Fibroblast of skin of right quadriceps (primary cell): ENCODE measurements at places on chromosomes 7 and 10.

- DNase-seq: no peak
These were observed 187.9 kb downstream of the ZNF365 start for GRCh38 chr10:62562101-62562500.

GRCh38 chr7:15752377-15752776, 65.9 kb upstream of the MEOX2 start:
- no peak for DNase-seq

- no peak for DNase-seq
These were observed 47.7 kb upstream of the INPP5A start for GRCh38 chr10:132489704-132490534.

DNA sequence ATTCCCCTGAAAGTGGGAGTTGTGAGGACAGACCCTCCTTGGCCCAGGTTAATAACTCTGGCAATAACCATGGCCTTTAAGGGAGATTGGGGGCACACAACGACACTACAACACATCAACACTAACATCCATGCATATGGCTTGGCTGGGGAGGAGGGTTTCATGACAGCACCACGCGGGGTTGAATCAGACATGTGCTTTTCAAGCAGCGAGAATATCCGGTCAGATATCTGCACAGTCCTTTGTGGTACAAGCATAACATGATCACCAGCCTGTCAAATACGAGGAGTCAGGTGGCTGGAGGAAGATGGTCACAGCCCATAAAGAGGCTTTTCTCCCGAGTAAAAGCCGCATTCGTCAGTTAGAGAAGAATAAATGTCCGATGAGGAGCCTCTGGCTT, 13.1 kb upstream of the KLRG2 start:
- DNase-seq: no peak

DNA sequence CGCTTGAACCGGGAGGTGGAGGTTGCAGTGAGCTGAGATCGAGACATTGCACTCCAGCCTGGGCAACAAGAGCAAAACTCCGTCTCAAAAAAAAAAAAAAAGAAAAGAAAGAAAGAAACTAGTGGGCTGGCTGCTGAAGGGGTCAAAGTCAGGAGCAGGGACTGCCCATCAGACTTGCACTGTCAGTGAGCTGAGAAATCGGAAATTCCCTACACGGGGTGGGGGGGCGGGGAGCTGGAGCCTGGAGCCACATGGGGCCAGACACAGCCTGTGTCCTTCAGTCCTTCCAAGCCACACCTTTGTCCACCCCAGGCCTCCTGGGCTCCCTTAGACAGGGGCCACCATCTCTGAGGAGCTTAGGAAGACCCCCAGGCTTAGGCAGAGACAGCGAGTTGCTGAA, 34.5 kb downstream of the SRRM3 start:
- DNase-seq: no peak

DNA sequence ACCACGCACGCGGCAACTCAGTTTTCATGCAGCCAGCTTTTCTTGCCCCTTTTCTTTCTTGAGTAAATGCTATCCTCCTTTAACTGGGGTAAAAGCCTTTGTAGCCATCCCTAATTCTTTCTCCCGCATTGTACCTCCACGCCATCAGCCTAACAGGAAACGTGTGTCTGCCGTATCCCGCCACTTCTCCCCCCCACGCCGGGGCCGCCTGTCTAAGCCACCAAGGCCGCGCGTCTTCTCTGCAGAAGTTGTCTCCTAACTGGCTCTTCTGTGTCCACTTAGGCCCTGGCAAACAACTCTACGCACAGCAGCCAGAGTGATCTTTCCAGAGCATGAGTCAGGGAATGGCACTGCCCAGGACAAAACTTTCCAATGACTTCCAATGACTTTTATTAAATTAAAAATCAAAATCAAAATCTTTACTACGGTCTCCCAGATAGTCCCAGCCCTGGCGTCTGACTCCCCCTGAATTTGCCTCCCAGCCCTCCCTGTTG, 74.6 kb downstream of the XRCC2 start:
- DNase-seq: no peak

DNA sequence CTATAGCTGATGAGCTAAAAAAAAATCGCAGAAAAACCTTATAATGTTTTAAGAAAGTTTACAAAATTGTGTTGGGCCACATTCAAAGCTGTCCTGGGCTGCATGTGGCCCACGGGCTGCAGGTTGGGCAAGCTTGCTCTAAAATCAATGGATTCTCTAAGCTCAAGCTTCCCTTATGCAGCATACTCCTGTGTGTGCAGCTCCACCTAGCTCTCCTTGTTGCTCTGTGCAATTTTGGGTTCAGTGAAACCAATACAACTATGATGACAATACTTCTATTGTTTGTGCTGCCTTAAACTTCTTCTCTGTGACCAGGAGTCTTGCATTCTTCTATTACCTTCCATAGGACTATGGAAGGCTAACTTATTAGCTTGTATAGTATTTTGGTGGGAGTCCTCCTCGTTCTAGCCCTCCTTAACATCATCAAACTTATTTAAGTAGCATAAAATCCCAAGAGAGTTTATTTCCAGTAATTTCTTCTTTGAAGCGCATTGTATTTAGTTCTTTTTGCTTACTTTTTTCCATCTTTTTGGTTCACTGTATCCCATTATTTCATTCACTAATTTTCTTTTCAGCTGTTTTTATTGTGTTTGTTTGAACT, 170.9 kb upstream of the SMIM30 start:
- peak; percentile 22 for DNase-seq

- DNase-seq: peak; percentile 4
These were observed 8.4 kb downstream of the PROSER2 start for GRCh38 chr10:11831520-11831951.

- no peak for DNase-seq
These were observed 35.7 kb upstream of the SDK1 start for GRCh38 chr7:3265388-3265787.

GRCh38 chr7:22601812-22602565, 102.0 kb upstream of the STEAP1B start:
- peak; percentile 70 for DNase-seq

DNA sequence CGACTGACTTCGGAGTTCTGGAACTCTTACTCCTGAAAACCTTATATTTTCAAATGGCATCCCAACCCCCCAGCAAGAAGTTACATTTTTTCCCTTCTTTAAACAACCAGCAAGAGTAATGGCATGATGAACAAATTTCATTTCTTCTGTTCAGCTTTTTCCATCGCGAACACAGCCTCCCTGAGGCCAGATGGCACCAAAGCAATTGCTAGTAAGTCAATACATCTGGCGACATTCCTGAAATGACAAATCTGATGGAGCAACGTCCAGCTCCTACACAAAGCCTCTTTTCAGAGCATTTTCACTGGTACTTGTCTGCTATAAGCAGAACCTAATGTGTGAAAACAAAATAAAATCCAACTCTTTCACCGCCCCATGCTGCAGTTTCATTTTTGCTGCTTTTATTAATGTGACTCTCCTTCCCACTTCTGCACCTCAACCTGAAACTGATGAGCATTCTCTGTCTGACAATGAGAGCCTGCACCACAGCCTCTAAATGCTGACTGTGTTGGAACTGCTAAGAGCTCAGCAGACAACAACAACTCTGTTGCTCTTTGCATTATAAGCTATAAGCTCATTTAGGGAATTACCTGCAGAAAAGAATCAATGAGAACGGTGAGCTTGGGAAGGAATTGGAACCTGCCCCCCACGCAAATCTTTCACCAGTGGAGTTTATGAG, 229.8 kb downstream of the FGFR2 start:
- DNase-seq: no peak

DNA sequence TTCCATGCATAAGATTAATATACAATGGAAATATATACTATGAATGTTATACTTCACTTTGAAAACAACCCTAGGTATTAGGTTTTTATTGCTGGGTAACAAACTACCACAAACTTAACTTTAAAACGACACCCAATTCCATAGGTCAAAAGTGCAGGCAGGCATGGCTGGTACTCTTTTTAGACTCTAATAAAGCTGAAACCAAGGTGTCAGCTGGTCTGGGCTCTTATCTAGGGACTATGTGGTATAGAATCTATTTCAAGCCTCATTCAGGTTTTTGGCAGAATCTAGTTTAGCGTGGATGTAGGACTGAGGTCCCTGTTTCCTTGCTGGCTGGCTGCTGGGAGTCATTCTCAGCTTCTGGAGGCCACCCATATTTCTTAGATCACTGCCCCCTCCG, 65.0 kb upstream of the TMEM168 start:
- DNase-seq: no peak

DNA sequence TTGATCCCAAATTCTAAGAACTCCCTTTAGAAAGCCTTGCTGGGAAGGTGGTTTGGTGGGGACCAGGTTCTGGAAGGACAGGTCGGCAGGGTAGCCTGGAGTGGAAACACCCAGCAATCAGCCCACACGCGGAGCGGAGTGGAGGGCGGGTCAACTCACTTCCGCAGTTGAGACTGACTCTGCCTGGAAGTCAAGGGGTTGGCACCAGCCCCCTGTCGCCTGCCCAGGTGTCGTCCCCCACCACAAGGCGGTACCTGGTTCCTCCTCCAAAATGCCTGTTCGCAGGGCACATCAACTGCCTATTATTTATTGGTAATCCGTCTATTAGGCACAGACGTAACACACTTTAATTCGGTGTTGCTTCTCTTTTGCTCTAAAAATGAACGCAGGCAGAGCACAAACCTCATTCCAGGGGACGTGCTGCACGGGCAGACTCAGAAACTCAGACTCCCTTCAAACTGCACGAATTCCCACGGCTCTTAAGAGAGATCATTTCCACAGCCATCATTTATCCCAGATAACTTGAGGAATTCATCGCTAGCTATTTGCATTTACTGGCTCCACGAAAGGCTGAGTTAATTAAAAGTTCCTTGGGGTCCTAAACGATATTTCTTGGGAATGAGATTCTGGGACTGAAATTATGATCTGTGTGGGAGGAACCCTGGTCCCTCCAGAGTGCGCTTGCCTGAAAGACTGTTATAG, 248.2 kb upstream of the PPP2R2D start:
- DNase-seq: no peak

DNA sequence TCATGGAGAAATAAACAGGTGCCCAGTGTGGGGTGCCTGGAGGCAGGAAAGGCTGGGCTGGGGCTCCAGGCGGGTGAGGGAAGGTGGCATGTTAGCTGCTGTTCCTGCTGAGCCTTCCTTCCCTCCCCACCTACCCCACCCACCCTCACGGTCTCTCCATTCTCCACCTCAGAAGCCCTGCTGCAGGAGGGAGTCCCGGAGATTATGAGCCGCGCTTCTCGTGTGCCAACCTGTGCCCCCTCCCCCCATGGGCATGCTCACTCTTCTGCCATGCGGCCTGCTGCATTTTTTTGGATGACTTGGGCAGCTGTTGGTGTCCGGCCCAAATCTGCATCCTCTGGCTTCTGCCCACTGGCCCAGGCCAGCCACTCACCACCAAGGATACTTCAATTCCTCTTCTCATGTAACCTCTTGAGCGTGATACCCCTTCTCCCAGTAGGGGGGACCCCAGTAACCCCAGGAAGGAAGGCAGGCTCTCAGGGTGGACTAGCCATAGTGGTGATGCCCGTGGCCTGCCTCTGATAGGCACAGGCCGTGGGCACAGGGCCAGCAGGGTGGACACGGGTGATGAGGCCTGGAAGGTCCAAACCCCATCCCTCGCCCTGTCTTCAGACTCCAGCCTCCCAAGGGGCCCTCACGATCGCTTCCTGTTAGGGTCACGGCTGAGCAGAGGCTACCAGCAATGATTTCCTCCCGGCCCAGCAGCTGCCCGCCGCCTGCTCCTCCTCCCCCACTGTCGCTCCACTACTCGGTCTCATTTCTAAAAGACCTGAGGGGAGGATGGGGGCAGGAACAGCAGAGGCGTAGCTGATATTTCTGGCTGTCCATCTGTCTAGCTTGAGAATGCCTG, 27.8 kb downstream of the UNC5B start:
- DNase-seq: no peak

DNA sequence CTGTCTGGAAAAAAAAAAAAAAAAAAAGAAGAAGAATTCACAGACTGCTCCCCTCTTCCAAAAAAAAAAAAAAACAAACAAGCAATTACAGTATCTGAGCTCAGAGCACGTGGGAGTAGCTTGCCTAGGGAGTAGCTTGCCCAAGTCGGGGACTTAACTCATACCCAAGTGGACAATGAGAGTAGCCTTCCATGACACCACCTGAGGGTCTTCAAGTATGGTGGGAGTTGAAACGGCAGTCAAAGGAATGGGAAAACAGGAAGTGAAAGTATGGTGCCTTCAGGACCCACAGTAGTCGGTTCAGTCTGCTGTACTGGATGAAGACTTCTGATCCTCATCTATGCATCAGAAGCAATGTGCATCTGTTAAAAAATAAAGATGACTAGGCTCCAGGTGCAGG, 10.6 kb downstream of the VOPP1 start:
- no peak for DNase-seq

- no peak for DNase-seq
These were observed 29.0 kb downstream of the CUBN start for GRCh38 chr10:17100586-17100985.

- DNase-seq: peak; percentile 67
These were observed 97.9 kb downstream of the WDR11 start for GRCh38 chr10:120948889-120949608.

- no peak for DNase-seq
These were observed 563.4 kb downstream of the SH2D4B start for GRCh38 chr10:81101062-81101461.

DNA sequence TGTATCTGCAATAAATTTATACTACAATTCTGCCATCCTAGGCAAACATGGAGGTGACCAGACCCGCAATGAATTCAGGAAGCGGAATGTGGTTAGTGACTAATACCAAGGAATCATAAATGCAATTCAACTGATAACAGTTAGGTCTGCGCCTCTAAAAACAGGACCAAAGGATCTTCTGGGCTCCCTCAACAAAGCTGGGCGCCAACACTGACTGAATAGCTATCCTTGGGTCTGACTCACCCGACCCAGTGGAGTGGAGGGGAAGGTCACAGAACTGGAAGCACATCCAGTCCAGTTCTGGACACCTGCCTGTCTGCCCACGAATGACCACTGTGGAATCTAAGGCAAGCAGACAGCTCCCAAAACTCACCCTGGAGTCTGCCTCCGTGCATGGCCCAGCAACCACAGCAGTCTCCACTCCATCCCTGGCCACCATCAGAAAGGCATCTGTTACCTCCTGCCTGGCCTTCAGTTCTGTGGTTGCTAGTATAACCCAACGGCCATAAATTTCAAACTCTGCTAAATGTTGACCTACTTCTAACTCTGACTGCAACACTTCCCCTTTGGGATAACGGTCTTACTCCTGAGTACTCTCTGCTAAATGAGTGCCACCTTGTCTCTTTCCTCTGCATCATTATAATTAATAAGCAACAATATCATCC, 43.0 kb upstream of the DLX6 start:
- DNase-seq: no peak
